RPMI8226 (cell line): ENCODE measurements at places on chromosomes 1 and 21.
A peak's percentile ranks its signal among the peaks of the same experiment; 100 is the strongest.

DNA sequence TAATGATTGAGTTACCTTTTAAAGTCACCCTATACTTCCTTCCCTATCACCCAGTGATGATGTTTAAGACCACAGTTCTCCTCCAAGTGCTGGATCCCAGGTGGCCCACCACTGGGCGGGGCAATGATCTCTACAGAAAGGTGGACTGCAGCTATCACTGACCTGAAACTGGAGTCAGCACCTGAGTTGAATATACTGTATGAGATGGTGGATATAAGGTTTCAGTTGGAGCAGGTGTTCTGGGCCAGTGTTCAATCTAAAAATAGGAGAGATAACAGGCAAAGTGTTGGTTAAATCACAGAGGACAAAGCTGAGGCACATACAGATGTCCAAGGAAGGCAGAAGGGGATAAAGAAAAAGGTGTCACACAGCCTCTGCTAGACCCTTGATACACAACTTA is 96.6 kb downstream of the SIPA1L2 start:
- peak; percentile 86 for DNase-seq

- DNase-seq, result no peak
Measured at GRCh38 chr1:8525558-8526275, 207.8 kb downstream of the SLC45A1 start.

- no peak for DNase-seq
Measured at GRCh38 chr1:202750761-202751160, 40.5 kb upstream of the SYT2 start.

- DNase-seq, result peak; percentile 23
Measured at GRCh38 chr1:2636733-2637132, 3.9 kb upstream of the MMEL1 start.

- DNase-seq, result peak; percentile 12
Measured at GRCh38 chr1:117512728-117513321, 93.0 kb upstream of the TENT5C start.

DNA sequence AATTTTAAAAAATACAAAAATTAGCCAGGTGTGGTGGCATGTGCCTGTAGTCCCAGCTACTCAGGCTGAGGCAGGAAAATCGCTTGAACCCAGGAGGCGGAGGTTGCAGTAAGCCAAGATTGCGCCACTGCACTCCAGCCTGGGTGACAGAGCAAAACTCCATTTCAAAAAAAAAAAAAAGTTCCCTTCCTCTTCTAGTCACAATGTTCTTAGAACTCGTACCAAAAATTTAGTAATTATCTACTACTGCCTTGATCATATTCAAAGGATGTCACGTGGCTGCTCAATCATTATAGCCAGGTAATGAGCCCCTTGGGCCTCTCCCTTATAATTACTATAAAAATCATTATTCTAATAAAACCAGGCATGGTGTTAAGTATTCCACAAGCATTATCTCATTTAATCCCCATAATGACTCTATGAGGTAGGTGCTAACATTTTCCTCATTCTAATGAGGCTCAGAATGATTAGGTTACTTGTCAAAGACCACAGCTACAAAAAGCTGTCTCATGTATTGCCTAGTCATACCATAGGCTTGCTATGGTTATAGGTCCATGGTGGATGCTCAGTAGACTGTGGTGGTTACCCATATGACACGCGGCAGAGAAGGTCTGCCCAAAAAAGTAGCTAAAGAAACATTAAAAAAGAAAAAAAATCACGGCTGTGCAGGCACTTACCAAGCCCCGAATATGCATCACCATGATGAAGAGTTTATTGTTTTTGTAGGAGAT is 15.5 kb upstream of the PPP1R15B start:
- DNase-seq, result peak; percentile 1

DNA sequence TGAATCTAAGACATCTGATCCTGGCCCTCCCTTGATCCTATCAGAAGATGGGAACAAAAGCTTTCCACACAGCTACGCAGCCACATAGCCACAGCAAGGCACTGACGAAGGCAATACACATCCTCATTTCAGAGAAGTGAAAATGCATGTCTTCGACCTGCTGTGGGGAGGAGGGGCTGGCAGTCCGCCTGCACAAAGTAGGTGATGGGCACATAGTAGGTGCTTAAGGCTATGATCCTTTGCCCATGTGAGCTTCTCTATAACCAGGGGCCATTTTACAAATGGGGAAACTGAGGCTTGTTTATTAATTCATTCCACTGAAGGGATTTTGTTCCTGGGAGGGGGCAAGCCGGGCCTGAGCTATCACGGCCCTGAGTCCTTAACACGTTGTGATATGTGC is 94.2 kb downstream of the PAX7 start:
- DNase-seq, result no peak

GRCh38 chr21:44944596-44944995 is 4.8 kb downstream of the SLX9 start:
- no peak for DNase-seq
